ENCODE measurements at places on chromosomes 3 and 15. TPM values are rescaled to one million over a fixed set of nuclear protein-coding genes. Genes with fewer than 3 reads are reported as not detected.

Gene PLIN1
- 0.61 TPM for total RNA-seq

Gene CCR8
- 1.1 TPM for total RNA-seq

Gene SLC28A1
- total RNA-seq = not detected

Gene UBAP1L
- 7.2 TPM for total RNA-seq

Gene PRR20G
- total RNA-seq = not detected

Gene KLHL40
- total RNA-seq = not detected

Gene COL7A1
- total RNA-seq = 1.6 TPM

Gene NEK11
- total RNA-seq = 3.1 TPM

Gene CCR3
- total RNA-seq = 1.3 TPM

Gene ZNF148
- total RNA-seq = 55.4 TPM

Gene DUOXA1
- not detected for total RNA-seq

Gene CPNE9
- total RNA-seq = not detected

Gene TFG
- total RNA-seq = 48.4 TPM

Gene ARPP21
- total RNA-seq = not detected

Gene RBP2
- not detected for total RNA-seq

Gene PHLDB2
- total RNA-seq = 5.1 TPM

Gene NTRK3
- not detected for total RNA-seq

Gene BFSP2
- not detected for total RNA-seq

Gene SCG5
- 2.7 TPM for total RNA-seq

Gene ZNF660
- 0.65 TPM for total RNA-seq

Gene TUSC7
- not detected for total RNA-seq

Gene GRAMD2A
- total RNA-seq = not detected

Gene CD80
- 11.6 TPM for total RNA-seq

Gene CDAN1
- 35.7 TPM for total RNA-seq

Gene DUOX1
- not detected for total RNA-seq
